WTC11 (cell line): ENCODE measurements at places on chromosomes 4 and X. TPM values are rescaled to one million over a fixed set of nuclear protein-coding genes. Genes with fewer than 3 reads are reported as not detected.

Gene IL21
- not detected in 3 replicates for total RNA-seq

Gene GAGE12J
- total RNA-seq = not detected in 3 replicates

Gene GAGE1
- total RNA-seq = 1.2 TPM in 1 of 3 replicates, not detected in the others

Gene USP17L17
- not detected in 3 replicates for total RNA-seq

Gene ARR3
- not detected in 3 replicates for total RNA-seq

Gene TMEM156
- total RNA-seq = 0.24 TPM in 1 of 3 replicates, not detected in the others

Gene CXorf49
- total RNA-seq = not detected in 3 replicates

Gene TMEM150C
- 2.3 to 2.7 TPM (median 2.6 TPM) in 3 replicates for total RNA-seq

Gene NXF2B
- total RNA-seq = 0.11 to 0.31 TPM (median 0.18 TPM) in 3 replicates
